Stimulated activated CD4-positive, alpha-beta T cell treated with anti-CD3 and anti-CD28 coated beads, Interleukin-1b, Interleukin-23, amount 100 ng/mL, for 1 hour (primary cell): ENCODE measurements at places on chromosomes 6 and 20.

GRCh38 chr6:6006428-6007365 lies at the start of gene NRN1:
Gene NRN1, minus strand, starts transcription at chr6:6006925. Its CDS starts 176 bp downstream, at chr6:6006749.
- DNase-seq, result no peak

GRCh38 chr20:50484271-50484976 lies 25.8 kb upstream of the PTPN1 start:
- no peak for DNase-seq

- DNase-seq, result no peak
Observed at GRCh38 chr6:109344226-109344625, 38.0 kb downstream of the CD164 start.

DNA sequence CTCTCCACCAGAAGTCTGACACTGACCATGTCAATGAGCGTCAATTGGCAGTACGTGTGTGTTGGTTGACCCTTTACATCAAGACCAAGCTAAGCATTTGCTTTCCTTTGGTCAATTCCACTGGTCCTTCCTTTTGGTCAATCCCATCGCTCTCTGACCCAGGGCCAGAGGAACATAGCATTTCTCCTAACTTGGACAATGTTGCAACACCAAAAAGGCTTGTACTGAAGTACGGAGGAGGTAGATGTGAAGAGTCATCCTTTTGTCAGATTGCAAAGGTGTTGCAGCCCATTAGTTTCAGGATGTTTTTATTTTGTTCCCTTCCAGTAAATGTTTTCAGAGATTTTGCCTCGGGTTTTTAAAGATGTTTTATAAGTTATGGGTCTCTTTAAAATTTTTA lies 24.6 kb downstream of the EDN1 start:
- DNase-seq, result no peak

- DNase-seq, result no peak
Observed at GRCh38 chr6:122845916-122846612, 57.0 kb downstream of the SMPDL3A start.

DNA sequence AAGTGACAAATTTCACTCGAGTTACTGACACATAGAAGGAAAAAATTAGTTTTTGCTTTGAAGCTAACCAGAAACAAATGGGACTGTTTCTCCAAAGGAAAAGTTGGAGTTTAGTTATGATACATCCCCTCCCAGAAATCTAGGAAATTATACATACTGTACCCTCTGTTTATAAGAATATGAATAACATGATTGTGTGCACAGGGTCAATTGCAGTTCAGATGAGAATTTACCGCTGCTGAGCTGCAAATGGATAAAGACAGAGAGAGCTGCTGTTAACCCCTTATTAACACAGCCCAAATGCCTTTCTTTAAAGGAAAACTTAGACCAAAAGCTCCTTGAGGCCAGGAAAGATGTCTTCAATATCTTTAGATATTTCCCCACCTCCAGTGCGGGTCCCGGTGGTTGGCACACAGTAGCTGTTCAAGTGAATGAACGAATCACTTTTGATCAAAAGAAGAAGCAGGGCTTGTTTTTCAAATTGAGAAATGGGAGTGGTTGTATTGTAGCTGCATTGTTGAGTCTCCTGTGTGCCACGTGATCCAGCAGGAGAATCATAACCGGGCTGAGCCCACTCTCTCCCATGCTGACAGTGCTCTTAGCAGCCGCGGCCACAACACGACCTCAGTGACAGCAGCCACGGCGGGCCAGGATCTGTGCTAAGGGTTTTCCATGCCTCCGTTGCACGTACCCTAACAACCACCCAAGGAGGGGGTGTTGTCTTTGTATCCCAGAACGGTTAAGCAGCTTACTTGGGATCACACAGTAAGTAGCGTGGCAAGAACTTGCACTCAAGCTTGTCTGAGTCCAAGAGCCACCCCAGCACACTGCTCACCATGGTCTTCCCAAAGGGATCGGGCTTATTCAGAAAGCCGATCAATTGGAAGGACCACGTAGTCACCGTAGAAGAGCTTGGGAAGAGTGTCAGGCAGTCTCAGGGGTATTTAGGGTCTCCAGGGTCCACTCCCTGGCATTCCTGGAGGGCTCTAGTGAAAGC lies 53.5 kb upstream of the BMP6 start:
- DNase-seq, result no peak

DNA sequence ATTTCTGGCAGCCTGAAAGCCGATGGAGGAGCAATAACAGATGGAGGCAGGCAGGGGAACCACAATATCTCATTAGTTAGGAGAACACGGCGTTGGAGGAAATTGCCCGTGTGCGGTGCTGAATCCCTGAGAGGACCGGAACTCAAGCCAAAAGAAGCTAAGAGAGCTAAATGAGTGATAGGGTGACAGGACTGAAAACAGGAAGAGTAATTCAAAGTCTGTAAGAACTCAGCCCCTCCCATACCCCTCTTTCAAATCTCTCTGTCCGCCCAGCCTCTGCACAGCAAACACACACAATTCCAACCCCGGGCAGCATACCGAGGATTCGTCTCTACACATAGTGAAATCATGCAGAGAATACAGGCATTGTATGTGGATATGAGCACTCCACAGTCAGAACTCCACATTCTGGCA lies 2.6 kb upstream of the IPCEF1 start:
- DNase-seq, result no peak

- no peak for DNase-seq
Observed at GRCh38 chr6:138291849-138292181, 73.5 kb upstream of the PBOV1 start.

- no peak for DNase-seq
Observed at GRCh38 chr20:46941404-46941803, 46.8 kb downstream of the EYA2 start.

GRCh38 chr6:139784222-139784769 lies 409.8 kb upstream of the CITED2 start:
- no peak for DNase-seq

DNA sequence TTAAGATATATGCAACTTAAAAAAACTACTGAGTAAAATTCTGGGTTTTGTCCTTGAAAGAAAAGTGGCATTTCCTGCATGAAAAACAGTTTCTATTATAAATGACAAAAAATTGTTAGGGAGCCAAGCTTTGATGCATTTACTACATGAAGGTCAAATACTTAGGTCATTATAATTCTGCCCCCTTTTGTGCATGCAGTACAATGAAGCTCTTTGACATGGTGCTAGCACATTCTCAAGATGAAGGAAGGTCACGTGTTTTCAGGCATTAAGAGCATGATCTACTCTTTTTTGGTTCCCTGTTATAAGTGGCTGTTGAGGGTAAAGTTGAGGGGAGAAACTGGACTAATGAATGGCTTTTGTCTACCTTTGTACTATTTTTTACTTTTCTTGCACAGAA lies 72.7 kb downstream of the FOXO3 start:
- DNase-seq, result no peak

DNA sequence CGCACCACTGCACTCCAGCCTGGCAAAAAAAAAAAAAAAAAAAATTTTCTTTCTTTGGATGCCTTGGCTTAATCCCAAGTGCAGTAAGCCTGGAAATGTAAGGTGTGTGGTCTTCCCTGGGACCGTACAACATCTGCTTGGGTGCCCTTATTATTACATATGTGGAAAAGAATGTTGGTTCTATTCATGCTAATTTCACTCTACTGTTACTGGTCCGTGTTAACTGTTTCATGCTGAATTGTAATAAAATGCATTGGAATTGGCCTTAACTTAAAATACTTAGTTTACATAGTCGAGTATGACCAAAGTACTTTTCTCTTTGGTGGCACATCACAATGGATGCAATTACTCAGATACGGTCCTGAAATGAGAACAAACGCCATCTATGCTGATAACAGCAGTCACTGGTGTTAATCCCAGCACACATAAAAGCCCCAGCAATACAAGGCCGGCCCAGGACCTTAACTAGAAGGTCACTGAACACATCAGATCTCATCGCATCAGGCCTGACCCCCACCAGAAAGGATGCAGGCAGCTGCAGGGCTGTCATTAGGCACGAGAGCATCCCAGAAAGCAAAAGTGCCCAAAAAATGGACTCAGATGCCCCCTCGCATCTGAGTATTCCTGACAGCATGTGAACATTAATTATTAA lies 1.2 kb downstream of the SERPINB6 start:
- DNase-seq, result no peak

- DNase-seq, result no peak
Observed at GRCh38 chr6:144152334-144152900, 2.1 kb downstream of the STX11 start.

- DNase-seq, result no peak
Observed at GRCh38 chr6:7543789-7544424, 2.4 kb downstream of the DSP start.

DNA sequence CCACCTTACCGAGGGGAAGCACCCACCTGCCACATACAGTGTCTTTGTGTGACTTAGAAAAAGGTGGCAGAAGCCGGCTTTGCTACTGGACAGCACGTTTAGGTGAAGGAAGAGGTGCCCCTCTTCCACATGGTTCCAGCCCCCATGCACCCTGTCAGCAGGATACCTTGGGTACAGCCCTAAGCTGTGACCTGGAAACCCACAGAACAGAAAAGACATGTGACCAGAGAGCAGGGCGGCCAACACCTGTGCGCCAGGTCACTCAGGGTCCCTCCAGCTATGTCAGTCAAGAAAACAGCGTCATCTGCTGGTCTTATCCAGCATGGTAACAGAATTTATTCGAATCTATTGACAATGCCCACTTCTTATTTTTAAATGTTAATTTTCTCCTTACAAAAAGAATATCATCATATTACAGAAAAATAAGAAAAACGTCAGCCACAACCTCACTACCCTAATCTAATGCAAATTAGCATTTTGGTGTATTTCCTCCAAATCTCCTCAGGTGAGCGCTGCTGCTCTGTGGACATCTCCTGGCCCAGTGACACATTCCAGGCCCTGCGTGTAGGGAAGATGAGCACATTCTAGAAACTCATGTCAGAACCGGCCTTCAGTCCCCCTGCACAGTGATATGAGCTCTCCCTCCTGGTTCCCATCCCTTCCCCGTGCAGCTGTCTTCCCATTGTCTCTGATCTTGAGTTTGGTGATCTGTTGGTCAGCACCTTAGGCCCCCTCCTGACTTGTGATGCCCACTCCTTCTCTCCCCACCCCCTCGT lies 37.2 kb downstream of the GTF2H5 start:
- DNase-seq, result no peak

DNA sequence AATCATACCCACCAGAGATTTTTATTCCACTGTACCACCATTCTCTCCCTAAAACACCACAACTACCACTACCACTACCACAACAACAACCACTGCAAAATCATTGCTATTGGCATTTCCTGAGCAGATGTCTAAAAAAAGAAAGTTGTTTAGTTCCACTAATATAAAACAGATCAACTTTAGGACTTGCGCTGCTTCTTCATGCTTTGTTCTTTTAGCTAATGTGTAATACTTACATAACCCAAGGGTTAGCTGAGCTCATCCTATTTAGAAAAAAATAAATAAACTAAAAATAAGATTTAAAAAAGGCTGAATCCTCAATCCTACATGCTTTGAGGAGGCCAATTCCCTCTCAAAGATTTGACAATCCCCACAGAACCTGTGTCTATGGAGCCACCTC lies 11.4 kb downstream of the IYD start:
- DNase-seq, result no peak

DNA sequence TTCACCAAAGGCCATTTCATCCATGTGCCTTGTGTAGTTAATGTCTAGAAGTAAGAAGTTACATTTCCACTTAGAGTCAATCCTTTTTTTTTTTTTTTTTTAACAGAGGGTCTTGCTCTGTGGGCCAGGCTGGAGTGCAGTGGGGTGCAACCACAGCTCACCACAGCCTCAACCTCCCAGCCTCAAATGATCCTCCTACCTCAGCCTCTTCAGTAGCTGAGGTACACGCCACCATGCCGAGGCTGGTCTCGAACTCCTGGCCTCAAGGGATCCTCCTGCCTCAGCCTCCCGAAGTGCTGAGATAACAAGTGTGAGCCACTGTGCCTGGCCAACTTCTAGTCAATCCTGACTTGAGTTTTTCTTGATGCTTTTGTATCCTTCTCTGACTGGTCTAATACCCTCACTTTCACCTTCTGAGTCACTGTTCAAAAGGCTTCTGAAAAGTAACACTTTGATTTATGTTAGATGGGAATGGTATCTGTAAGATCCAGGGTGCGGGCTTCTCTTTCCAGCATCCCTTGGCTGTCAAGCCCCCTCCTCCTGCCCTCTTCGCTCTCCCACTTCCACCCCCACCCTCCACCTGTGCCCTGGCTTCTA lies 22.1 kb downstream of the TRAM2 start:
- DNase-seq, result no peak

GRCh38 chr6:19297880-19298279 lies 539.3 kb upstream of the ID4 start:
- no peak for DNase-seq

DNA sequence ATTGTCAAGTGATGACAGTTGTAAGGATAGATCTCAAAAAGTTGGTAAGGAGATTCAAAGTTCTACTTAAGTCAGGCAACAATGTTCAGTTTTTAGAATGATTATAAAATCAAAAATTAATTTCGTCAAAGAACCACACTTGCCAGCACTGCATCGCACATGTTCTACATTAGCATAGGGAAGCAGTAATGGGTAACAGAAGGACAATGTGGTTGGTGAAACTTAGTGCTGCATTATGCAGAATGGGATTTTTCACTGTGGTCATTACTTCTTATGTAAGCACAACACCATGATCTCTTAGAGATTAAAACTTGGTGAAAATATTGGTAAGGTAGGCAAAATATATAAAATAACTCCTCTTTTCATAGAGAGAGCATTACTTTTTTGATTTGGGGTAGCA lies 173.7 kb upstream of the THEMIS start:
- DNase-seq, result no peak

DNA sequence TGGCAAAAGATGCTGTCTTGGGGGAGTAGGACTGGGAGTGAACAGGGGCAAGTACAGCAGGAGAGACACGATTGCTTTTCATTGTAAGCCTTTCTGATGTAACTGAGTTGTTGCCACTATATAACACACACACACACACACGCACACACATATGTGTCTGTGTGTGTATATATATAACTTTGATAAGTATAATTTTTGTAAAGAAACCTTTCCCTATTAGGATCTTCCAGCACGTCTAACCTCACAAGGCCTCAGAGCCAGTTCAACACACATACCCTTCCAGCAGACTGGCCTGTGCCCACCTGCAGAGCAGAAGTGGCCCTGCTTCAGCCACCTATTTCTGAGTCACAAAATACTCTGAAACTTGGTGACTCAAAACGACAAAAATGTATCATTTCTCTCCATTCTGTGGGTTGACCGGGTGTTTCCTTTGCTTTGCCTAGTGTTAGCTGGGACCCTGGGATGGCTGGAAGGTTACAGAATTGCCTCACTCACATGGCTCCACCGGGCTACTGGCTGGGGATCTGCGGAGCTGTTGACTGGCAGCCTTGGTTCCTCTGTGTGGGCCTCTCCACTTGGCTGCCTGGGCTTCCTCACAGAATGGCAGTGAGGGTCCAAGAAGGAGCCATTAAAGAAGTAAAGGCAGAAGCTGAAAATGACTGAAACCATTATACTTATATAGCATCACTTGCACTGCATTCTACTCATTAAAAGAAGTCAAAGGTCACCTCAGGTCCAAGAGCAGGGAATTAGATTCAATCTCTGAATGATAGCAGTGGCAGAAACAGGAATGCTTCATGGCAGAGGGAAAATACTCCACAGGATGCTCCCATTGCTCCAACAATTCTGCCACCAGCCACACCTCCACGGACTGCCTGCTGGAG lies 126.4 kb downstream of the BANF2 start:
- DNase-seq, result no peak

GRCh38 chr6:140201787-140202458 lies 827.5 kb upstream of the CITED2 start:
- no peak for DNase-seq
